ENCODE measurements at places on chromosomes 7 and 10.

DNA sequence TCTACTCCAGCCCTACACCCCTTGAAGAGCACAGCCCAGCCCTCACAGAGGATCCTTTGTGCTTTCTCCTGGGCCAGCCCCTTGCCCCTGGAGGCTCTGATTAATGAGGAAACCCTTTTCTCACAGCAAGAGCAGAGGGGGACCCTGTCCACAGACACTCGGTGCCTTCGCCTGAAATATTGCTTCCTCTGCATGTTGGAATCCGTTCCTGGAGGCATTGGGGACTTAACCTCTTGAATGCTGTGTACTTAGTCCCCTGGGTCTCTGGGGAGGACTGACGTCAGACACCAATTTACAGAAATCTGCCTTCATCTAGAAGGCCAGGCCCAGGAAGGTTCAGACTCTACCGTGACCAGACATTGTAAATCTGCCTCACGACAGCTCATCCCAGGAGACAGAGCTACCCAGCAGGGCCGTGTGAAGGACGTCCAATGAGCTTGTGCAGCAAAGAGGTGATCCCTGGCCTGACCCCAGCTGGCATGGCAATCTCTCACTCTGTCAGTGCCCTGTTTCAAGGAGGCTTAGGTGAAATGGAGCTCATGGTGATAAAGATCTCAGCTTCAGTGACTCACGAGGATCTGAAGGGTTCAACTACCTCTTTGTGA, 8.1 kb upstream of the TMEM72 start:
- ATAC-seq = no peak

DNA sequence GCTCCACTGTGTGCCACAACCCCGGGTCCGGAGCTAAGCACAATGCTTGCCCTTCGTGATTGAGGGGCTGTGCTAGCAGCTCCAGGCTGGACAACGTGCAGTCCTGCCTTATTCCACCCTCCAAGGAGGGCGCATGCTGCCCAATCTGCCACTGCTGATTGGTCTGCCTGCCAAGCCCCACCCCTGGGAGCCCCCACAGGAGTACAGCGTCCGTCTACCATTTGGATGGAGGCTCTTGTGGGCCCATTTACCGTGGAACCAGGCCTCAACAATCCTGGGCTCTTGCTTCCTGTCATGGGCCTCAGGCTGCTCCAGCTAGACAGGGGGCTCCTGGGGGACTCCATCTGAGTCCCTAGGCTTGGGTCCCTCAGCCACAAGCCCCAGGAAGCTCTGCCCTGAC, 173.3 kb downstream of the SLIT1 start:
- no peak for ATAC-seq

DNA sequence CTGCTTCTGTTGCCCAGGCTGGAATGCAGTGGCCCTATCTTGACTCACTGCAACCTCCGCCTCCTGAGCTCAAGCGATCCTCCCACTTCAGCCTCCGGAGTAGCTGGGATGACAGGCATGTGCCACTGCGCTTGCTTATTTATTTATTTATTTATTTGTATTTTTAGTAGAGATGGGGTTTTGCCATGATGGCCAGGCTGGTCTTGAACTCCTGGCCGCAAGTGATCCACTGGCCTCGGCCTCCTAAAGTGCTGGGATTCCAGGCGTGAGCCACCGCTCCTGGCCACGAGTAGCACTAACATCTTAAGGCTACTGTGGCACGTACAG, 70.9 kb downstream of the CARD11 start:
- no peak for ATAC-seq

GRCh38 chr7:24665564-24666294, 91.5 kb downstream of the GSDME start:
- peak; percentile 45 for ATAC-seq

GRCh38 chr7:45112648-45113047, 1.2 kb upstream of the TBRG4 start:
- no peak for ATAC-seq

- no peak for ATAC-seq
Measured at GRCh38 chr10:124691421-124692099, 52.6 kb downstream of the FAM53B start.

DNA sequence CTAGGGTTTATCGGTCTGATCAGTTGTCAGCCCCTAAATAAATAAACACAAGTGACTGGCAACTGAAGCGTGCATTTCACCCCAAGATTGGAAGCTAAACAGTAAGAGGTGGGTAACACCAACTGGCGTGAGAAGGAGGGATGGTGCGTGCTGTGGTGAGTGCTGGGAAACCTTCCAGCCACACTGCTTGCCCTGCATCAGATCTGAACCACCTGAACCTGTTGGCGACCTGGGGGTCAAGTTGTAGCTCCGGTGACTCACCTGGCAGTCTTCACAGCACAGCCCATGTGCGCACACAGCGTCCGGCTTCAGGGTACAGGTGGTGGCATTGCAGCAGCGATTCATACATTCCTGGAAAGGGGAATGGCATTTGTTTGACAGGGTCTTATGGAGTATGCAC, 170.1 kb downstream of the FANK1 start:
- ATAC-seq = no peak

DNA sequence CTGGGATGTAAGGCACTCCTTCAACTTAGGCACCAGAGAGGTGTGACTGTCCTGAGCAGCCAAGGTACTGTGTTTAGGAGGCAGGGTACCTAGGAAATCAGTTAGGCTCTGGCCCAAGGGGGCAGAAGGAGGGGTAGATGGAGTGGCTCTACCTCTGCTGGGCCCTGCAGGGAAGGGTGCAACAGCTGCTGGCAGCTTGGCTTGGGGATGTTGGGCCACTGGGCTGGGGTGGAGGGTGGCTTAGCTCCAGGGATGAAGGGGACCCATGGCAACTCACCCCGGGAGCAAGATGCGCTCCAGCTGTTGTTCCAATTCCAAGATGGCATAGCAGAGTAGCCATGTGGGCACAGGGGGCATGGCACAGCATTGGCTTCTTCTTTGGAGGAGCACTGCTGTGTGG, 42.1 kb downstream of the NEURL1 start:
- ATAC-seq = no peak

GRCh38 chr10:97543025-97543546, 29.5 kb upstream of the ANKRD2 start:
- peak; percentile 83 for ATAC-seq

GRCh38 chr10:35153716-35154115, 27.1 kb downstream of the CREM start:
- ATAC-seq = no peak
